Stimulated activated CD8-positive, alpha-beta memory T cell treated with anti-CD3 and anti-CD28 coated beads, Interleukin-7, amount 100 ng/mL, for 1 hour (primary cell): ENCODE measurements at places on chromosomes 11 and 22.

DNA sequence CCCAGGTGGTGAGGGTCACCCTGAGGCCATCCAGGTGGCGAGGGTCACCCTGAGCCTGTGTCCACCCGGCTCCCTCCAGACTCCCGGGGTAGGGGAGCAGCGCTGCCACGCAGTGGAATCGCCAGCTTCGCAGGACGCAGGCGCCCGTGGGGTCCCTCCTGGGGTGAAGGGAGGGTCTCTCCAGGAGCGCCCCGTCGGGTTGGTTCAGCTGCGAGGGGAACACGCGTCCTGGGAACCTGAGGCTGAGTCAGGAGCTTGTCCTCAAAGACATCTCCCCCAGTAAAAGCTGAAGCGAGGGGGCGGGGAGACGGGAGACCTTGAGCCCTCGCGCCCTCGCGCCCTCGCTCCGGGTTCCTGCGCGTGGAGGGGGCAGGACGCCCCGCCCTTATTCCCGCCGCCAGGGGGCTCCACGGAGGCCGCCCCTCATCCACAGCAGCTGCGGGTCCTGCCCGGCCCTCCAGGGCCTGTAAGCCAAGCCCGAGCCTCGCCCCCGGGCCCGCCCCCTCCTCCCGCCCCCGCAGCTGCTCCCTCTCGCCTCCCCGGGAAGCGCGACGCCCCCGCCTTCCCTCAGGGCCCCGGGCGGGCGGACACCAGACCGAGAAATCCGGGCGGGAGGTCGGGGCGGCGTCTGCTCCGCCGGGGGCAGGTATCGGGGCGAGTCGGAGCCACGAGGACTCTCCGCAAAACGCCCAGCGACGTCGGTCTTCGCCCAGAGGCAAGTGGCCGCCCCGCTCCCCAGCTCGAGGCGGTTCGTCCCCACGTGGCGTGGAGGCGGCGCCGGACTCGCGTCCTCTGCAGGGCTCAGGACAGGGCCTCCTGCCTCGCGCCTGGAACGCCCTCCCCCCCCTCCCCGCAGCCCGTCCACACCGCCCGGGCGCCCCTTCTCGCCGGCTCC is 22.8 kb downstream of the PIM3 start:
- no peak for DNase-seq

DNA sequence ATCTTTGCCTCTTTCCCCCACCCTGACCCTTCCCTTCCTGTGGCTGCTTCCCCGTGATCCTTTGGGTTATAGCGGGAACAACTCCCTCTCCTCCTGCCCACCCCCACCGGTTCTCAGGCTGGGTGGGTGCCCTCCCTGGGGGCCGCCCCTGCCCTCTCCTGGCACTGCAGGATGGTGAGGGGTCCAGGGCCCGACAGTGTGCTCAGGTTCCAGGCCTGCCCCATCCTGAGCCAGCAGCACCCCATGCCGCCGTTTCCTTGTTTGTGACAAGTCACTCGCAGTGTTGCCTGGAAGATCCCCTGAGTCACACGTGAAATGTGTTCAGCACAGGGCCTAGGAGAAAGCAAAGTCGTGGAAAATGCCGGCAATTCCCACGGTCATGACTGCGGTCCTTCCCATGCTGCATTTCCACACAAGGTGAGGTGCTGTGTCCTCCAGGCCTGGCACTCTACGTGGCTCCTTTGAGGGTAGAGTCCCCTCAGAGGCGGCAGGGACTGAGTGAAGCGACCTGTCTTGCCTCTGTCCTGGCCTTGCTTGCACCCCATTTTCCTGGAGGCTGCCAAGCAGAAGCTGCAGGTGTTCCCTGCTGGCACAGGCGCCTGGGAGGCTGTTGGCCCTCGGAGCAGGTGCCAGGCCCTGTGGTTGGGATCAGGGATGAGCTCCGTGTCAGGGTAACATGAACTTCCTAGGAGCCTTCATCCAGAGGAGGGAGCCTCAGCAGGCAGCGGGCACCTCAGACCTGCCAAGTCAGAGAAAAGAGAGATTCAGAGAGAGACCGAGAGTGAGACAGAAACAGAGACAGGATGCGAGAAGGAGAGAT is 80.5 kb upstream of the LINC01488 start:
- no peak for DNase-seq

- DNase-seq = no peak
These were observed 59.5 kb upstream of the SCUBE2 start for GRCh38 chr11:9150926-9151325.

DNA sequence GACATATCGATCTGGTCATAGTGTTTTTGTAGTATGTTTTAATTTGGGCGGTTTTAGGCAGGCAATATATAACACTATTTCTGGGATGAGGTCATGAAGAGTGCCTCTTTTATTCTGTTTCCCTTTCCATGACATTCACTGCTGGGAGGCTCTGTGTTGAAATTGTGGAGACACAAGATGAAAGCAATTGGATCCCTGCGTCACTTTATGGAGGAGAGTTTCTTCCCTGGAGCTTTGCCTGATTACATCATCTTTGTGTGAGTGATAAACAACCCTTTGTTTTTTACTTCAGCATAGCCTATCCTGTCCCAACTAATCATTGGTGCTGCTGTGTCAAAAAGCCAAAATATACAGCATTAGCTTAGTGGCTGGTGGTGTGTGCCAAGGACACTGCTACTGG is 48.6 kb downstream of the PARVG start:
- no peak for DNase-seq

- no peak for DNase-seq
These were observed 335 bp upstream of the SEZ6L start for GRCh38 chr22:26168939-26169314.

GRCh38 chr11:47724041-47724729 is 9.0 kb upstream of the AGBL2 start:
- DNase-seq = no peak

DNA sequence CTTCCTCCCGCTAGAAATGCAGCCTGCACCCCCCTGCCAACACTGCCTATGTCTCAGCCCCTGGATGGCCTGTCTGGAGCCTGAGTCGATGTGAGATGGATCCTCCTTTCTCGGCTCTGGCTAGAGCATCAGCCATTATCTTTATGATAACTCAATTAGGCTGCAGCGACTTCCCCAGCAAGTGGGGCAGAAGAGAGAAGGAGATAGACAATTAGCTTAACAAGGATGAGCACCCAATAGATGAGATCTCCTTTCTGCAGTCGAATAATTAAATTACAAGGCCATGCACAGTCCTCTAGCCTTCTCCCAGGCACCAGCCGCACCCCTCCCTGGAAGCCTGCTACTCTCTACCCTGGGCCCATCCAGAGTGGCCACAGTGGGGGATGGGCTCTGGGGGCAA is 179.3 kb downstream of the CEP164 start:
- DNase-seq = no peak

- no peak for DNase-seq
These were observed 17.9 kb downstream of the BPIFC start for GRCh38 chr22:32446321-32446720.

GRCh38 chr11:23653071-23653675 is 792.9 kb upstream of the CCDC179 start:
- DNase-seq = no peak

DNA sequence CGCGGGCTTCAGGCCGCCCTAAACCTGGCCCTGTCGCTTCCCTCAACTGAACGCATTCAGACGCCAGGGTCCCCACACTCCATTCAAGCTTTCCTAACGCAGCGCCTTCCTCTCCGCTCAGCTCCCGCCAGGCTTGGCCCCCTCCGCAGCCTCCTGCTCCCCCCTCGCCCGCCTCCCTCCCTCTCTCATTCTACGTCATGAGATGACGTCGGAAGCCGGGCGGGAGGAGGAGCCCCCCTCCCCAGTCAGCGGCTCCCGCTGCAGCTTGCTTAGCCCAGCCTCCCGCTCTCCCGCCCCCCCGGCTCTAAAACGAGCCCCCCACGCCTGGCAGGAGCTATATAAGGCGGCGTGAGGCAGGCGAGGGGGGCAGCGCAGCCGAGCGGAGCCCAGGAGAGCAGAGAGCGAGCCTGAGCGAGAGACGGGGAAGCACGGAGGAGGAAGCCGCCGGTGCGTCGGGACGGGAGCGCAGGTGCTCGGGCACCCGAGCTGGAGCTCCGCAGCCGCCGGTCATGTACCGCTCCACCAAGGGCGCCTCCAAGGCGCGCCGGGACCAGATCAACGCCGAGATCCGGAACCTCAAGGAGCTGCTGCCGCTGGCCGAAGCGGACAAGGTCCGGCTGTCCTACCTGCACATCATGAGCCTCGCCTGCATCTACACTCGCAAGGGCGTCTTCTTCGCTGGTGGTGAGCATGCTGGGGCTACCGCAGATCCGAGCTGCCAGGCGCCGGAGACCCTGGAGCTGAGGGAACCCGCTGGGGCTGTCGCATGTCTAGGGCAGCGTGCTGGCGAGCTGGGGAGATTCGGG is at the start of gene NPAS4:
Gene NPAS4, plus strand, starts transcription at position 365 of the 806 bp plus-strand sequence. Its CDS starts 145 bp downstream, at position 510.
- DNase-seq = no peak

GRCh38 chr11:86663761-86664160 is 8.7 kb downstream of the ME3 start:
- DNase-seq = no peak

- no peak for DNase-seq
These were observed 3.5 kb downstream of the PHF21B start for GRCh38 chr22:45006111-45006963.

GRCh38 chr22:27507111-27507611 is 294.4 kb downstream of the MN1 start:
- DNase-seq = no peak

DNA sequence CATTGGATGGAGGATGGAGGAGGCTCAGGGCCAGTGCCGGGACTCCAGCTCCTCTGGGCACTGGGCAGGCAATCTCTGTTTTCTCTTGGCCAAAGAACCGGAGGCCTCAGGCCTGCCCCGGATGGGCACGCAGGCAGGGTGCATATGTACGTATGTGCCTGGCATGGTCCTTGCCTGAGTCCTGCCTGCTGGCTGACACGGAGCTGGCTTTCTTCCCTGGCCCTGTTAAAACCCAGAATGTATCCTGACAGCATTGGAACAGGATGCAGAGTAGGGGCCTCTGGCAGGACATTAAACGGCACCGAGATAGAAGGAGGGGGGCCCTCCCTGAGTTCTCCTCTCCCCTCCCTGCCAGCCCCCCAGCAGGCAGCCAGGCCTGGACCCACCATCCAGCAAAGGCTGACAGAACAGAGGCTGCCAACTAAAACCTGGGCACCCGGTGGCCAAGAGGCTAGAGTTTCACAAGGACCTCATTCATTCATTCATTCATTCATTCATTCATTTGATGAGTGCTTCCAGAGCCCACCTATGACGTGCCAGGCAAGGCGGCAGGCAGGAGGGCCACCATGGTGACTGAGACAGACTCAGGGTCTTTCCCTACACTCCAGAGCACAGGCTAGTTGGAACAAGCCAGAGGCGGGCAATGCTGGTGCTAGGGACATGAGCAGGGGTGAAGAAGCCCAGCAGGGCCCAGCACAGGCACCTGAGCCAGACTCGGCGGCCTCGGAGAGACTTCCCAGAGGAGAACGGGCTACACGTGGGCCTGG is 28.8 kb downstream of the FLRT1 start:
- no peak for DNase-seq
